ENCODE measurements at places on chromosomes 16 and 17.

GRCh38 chr16:49051576-49051975, 230.1 kb downstream of the CBLN1 start:
- no peak for DNase-seq

GRCh38 chr16:89050119-89050867, 43.4 kb upstream of the ACSF3 start:
- DNase-seq, result no peak

DNA sequence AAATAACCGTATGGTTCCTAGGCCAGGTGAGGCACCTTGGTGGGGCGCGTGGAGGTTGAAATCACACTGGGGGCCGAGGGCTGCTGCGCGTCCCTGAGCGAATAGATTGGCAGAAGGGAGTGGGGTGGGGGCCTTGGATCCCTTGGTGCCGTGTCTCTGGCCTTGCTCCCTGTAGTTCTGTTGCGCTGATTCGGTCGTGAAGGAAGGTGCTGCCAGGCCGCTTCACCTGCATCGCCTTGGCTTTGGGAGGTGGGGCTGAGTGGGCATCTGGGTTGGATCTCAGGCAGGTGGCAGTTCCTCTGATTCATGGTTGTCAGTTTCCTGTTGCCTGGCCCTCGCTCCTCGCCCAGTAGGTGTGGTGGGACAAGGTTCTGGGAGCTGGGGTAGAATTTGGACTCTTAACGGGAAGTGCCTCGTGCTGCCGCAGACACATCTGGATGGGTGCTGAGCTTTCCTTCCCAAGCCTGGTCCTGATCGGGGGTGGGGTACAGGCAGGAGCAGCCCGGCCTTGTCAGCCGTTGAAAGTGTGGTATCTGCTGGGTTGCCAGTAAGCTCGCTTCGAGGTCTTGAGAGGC, 30.1 kb downstream of the PGS1 start:
- DNase-seq, result no peak

DNA sequence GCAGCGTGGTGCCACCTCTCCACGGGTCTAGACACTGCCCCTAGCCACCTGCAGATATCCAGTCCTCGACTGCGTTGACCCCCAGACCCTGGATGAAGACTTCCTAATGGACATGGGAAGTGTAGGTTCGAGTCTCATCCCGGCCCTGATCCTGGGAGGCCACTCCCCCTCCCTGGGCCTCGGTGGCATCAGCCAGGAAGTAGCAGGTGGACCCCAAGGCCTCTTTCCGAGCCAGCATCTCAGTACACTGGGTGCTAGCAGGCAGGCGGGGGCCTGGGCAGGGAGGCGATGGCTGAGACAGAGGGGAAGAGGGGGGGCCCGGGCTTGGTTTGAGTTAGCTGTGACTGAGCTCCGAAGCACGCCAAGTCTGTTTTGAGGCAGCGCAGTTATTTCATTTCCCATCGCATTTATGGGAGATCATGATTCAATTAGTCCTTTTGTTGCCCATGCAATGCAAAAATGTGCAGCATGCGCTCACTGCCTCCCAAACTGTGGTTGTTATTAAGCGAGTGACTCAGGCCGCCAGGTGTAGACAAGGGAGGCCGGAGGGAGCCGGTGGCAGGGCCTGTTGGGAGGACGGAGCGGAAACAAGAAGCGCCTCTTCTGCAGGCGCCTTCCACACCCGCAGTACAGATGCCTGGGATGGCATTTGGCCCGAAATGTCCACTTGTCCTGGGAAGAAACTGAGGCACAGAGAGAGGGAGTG, 25.3 kb upstream of the ZNF469 start:
- DNase-seq, result no peak

DNA sequence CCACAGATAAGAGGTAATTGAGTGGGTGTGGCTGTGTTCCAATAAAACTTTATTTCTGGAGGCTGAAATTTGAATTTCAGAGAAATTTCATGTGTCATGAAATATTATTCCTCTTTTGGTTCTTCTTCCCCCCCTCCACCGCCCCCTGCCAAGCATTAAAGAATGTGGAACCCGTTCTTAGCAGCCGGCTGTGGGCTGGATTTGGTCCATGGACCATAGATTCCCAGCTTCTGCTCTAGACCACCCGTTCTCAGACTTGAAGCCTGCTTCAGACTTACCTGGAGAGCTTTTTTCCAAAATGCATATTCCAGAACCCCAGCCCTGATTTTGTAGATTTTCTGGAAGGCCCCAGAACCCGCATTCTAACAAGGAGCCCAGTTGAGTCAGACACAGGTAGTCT, 15.1 kb upstream of the LASP1NB start:
- DNase-seq, result no peak

- DNase-seq, result no peak
These were observed 58.3 kb downstream of the USP32 start for GRCh38 chr17:60333628-60334031.

DNA sequence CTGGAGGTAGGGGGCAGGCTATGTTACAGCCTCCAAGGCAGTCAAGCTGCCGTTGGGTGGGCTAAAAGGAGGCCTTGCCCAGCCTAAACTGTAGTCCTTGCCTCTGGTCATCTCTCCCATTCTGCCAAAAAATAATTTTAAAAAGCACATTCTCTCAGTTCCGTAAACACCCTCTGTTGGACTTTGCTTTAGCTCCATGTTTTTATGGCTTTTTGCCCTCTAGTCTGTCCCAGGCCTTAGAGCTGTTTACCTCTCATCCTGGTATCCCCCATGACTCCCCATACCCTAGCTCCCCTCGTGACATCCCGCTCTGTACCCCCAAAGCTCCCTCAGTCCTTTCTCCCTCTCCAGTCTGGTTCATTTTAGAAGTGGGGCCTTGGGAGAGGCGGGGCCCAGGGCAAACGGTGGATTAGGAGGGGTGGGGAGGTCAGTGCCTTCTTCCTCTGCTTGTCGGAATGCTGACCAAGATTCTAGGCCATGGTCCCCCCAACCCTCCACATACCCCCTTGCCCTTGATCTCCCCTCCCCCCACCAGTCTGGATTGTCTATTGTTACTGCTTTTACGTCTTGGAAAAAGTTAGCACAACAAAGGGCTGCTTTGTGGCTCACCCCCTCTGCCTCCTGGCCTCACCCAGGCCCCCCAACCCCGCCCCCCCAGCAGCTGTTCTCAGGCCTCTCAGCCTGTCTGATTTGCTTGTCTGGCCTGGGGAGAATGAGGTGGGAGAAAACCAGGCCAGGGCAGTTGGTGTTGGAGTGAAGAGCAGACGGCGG, 18.4 kb downstream of the GJD3 start:
- DNase-seq, result no peak

Measured in HuH-7 (cell line).